Fibroblast of upper back skin (primary cell): ENCODE measurements at places on chromosomes 4 and X.

DNA sequence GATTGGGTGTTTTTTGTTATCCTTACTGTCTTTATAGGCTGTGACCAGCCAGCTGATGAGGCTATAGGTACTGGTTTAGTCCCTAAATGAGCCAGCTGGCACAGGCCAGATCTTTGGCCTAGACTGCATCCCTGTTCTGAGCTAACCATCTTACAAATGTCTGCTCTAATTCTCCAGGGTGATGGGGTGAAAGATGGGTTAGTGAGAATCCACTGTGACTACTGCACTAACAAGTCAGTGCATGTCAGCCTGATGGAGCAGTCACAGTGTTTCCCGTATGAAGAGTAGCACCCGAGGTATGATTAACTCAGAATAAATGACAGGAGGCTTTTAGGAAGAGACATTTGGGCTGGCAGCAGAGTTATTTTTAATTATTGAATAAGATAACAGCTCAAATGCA lies 181.0 kb downstream of the DCTD start:
- no peak for DNase-seq

DNA sequence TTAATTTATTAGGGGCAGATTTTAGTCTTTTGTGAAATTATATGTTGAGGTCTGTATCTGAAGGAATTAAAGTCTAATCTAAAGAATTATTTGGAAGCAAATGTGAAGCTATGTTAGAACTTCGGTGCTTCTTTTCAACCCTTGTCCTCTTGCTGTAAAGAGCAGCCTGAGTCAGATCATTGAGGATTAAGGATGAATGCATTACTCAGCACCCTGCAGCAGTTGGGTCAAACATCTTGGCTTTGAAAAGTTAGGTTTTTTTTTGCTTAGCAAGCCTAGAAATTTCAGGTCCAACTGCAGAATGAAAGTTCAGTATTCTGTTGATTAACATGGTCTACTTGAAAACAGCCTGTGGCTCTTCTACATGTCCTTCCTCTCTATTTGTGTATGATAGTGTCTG lies 57.6 kb downstream of the SLC4A4 start:
- peak; percentile 64 for DNase-seq

- DNase-seq, result peak; percentile 53
Observed at GRCh38 chrX:134999469-134999868, 8.7 kb downstream of the SMIM10 start.

- no peak for DNase-seq
Observed at GRCh38 chr4:170705907-170706306, 616.2 kb upstream of the AADAT start.

DNA sequence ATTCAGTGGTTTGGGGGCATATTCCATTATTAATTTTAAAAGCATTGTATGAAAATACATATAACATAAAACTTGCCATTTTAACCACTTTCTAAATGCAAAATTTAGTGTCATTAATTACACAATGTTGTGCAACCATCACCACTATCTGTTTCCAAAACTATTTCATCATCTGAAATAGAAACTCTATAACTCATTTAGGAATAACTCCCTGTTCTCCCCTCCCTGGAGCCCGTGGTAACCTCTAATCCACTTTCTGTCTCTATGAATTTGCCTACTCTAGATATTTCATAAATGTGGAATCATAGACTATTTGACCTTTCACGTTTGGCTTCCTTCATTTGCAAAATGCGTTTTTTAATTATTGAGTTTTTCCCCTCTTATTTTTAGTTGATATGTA lies 101.4 kb upstream of the GPC4 start:
- no peak for DNase-seq

- DNase-seq, result no peak
Observed at GRCh38 chrX:71212536-71212935, 10.5 kb upstream of the GJB1 start.

GRCh38 chrX:64184396-64184795 lies 21.1 kb downstream of the AMER1 start:
- DNase-seq, result no peak

- DNase-seq, result peak; percentile 48
Observed at GRCh38 chr4:14178421-14178820, 550.9 kb upstream of the BOD1L1 start.

DNA sequence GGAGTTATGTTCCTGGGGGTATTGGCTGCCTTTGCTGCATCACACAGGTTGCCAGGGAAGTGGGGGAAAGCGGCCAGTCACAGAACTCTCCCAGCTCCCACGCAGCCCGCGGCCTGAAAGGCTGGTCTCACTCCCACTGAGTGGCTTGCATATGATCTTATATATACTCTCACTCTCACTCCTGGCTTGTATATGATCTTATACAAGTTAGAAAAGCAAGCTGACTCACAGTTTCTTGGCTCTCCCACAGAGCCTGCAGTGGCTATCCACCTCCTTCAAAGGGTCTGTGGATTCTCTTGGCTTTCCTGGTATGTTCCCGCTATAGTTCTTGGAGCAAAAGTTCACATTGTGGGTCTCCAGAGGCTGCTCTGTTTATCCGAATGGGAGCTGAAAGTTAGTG lies 833.5 kb upstream of the GALNTL6 start:
- DNase-seq, result peak; percentile 9

- DNase-seq, result no peak
Observed at GRCh38 chr4:24417206-24417605, 167.1 kb downstream of the DHX15 start.

- no peak for DNase-seq
Observed at GRCh38 chr4:100469555-100469954, 48.3 kb downstream of the EMCN start.

- DNase-seq, result no peak
Observed at GRCh38 chr4:149702414-149703293, 113.0 kb downstream of the IQCM start.

DNA sequence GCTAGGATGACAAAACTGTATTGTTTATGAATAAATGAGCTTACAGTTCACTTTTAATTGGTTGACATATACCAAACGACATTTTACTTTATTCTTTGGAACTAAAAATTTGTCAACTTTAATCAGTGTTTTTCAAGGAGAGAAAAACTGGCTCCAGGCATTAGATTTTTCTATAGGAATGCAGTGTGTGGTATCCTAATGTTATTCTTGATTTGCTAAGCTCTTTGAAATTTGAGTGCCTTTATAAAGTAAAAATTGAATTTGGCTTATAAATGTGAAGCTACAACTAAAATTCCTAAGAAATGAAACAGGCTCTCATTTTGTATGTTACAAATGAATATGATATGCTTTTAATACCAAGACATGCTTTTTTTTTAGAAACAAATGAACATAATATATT lies 442.2 kb upstream of the TRAM1L1 start:
- DNase-seq, result no peak

GRCh38 chr4:168162604-168163003 lies 70.3 kb downstream of the ANXA10 start:
- DNase-seq, result peak; percentile 44

GRCh38 chr4:154014407-154015321 lies 225.8 kb upstream of the SFRP2 start:
- DNase-seq, result no peak

- no peak for DNase-seq
Observed at GRCh38 chrX:7904562-7904961, 22.7 kb downstream of the PNPLA4 start.
